Inflammatory macrophage treated with lipopolysaccharide for 4 hours (primary cell): ENCODE measurements at places on chromosomes 11 and 22.
A peak's percentile ranks its signal among the peaks of the same experiment; 100 is the strongest.

DNA sequence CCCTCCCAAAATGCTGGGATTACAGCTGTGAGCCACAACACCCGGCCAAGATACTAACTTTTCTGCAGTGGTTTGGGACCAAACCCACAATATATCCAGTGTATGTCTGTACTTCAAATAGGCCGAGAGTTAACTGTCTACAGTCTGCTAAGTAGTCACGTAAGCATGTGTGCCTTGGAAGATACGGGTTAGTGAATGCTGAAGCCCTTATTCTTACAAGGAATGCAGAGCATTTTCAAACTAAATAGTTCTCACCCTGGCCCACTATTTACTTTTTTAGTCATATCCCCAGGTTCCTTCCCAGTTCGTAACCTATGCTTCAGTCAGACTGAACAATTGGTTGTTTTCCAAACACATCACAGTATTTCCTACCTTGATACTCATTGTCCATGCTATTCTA is 176.0 kb downstream of the WNT11 start:
- DNase-seq, result no peak

GRCh38 chr22:37213941-37214730 is 1.9 kb upstream of the SSTR3 start:
- DNase-seq, result no peak

- peak; percentile 21 for DNase-seq
Observed at GRCh38 chr22:37734964-37735451, 38.2 kb downstream of the TRIOBP start.

DNA sequence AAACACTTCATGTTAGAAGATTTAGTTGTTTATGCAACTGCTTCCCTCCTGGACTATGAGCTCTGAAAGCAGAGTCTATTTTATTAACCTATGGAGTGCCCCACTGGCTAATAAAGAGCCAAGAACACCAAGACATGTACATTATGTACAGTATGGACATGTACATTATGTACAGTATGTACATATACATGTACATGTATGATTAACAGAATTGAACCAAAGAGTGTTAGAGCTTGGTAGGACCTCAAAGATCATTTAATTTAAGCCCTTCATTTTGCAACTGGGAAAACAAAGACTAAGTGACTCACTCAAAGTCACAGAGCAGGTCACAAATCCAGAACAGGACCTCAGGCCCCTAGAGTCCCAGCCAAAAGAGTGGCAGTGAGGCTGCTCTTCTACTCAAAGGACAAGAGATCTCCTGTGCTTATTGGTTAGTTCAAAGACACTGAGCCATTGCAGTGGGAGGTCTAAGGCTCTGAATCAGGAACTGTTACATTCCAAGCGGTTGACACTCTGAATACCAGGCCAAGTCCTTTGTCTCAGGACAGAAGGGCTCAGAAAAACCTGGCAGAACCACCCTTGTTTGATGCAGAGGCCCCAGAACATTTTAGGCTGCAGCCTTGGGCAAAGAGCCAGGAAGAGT is 103.8 kb downstream of the FAM168A start:
- no peak for DNase-seq

DNA sequence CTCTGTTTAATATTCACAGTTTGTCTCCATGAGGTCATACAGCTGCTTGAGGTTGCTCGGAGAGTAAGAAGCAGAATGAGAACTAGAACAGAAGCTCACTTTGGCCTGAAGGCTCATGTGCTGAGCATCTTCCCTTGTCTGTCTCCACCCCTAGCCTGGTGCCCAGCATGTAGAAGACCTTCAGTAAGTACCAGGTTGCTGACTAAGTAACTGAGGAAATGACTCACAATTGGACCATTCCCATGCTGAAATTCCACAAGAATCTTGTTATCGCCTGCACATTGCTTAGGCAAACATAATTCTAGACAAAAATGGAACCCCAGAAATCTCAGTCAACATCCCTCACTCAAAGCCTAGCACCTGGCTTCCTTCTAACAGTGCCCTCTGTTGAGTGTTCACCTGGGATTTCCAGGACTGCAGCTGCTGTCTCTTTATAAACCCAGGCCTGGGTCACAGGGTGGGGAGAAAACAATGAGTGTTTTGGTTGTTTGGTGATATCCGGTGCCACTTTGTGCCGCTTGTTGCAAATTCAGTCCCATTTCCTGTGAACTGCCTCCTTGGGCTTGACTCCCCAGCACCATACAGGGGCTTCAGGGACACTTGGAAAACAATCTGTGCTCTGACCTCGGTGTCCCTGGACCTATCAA is 406.8 kb downstream of the ETS1 start:
- DNase-seq, result no peak

DNA sequence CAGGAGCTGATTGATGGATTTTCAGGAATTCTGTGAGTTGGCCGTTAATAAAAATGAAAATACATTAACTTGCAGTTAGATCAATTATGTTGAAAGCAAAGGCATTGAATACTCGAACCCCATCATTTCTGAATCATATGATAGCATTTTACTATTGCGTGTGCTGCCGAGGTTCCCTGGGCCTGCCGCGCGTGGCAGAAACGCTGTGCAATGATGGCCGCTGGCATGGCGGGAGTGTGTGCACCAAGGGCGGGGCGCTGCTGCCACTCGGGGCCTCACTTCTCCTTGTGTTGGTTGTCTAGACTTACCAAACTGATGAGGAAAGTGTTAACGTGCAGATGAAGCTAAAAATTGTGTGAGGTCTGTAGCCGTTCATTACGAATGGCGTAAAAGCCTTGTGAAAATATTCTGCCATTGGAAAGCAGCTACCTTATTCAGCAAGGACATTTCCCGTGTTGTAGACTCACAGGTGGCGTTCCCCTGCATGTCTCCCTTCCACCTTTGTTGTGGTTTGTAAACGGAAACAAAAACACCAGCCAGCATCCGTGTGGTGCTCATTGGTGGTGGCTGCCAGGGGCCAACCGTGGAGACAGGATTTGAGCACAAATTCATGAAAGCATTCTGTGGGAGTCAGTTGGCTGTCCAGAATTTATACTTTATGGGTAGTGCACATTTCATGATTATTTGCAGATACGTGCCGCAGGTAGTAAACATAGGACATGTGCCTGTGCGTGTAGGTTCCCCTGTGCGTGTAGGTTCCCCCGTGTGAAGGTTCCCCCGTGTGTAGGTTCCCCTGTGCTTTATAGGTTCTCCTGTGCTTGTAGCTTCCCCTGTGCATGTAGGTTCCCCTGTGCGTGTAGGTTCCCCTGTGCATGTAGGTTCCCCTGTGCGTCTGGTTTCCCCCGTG is 5.9 kb upstream of the GRAMD4 start:
- peak; percentile 46 for DNase-seq

DNA sequence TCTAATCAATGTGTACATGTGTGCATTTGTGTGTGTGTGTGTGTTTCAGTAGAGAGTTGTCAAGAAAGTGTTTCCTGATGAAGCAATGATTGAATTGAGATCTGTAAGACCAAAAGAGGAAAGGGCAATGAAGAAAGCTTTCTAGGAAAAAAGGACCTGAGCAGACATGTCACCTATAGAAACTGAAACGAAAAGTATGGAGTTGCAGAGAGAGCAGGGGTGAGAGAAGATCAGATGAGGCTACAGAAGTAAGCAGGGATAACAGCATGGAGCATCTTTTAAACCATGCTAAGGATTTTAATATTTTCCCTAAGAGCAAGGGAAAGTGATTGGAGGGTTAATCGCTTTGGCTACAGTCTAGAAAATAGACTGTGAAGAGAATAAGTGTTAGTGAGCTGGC is 1459.4 kb upstream of the TENM4 start:
- peak; percentile 20 for DNase-seq

DNA sequence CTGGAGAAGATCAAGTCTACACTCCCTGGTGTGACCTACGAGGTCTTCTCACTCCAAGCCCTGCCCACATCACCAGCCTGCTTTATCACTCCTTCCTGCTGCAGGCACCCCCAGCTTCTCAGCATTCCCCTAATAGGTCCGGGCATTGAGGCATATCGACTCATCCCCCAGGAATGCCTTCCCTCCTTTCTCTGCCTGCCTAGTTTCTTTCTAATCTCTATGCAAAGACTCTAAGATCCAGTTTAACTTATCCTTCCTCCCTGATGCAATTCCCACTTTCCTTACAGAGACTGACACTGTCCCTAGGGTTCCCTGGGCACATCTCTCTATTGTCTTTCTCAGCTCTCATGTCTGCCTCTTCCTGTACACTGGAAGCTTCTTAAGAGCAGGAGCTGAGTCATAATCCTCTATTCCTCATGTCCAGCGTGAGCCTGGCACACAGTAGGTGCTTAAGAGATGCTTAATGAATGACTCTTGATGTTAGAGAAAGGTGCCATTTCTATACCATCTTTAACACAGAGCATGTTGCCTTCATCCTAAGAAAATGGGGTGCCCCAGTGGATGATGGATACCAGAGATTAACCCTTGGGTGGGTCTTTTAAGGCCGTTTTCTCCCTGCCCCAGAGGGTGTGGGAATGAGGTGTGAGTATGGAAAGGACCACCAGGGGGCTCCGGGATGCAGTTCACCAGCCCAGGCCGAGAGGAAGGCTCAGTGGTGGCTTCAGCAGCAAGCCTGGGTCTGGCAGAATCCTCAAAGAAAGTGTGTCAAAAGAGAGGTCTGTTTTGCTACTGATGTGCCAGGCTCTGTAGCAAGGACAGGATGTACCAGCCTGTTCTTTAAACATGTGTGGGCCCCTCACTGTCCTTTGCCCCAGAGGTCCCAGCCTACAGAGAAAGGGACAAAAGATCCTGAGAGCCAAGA is 34.7 kb downstream of the PARVA start:
- DNase-seq, result peak; percentile 2

DNA sequence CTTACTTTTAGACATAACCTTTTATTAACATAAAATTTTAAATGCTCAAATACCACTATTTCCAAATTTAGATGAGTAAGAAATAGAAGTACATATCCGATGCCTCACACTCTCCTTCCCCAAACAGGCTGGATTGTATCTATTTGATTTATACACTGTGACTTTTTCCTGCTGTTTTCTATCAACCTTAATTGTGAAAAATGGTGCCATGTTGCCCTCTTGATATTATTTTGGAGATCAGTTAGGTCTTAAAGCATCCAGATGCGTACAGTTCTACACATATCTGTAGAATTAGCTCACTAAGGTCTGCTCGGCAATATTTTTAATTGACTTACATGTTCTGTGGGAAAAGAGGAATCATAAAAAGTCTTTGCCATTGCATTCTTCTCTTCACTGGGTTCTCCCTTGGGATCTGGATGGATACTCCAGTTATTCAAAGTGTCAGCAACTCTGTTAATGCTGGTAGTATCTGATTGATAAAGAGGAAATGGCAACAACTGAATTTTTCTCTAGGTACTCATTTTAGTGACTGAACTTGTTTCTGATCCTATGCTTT is 27.2 kb downstream of the EIF3M start:
- no peak for DNase-seq

- DNase-seq, result no peak
Observed at GRCh38 chr11:19994672-19995071, 165.6 kb downstream of the DBX1 start.

DNA sequence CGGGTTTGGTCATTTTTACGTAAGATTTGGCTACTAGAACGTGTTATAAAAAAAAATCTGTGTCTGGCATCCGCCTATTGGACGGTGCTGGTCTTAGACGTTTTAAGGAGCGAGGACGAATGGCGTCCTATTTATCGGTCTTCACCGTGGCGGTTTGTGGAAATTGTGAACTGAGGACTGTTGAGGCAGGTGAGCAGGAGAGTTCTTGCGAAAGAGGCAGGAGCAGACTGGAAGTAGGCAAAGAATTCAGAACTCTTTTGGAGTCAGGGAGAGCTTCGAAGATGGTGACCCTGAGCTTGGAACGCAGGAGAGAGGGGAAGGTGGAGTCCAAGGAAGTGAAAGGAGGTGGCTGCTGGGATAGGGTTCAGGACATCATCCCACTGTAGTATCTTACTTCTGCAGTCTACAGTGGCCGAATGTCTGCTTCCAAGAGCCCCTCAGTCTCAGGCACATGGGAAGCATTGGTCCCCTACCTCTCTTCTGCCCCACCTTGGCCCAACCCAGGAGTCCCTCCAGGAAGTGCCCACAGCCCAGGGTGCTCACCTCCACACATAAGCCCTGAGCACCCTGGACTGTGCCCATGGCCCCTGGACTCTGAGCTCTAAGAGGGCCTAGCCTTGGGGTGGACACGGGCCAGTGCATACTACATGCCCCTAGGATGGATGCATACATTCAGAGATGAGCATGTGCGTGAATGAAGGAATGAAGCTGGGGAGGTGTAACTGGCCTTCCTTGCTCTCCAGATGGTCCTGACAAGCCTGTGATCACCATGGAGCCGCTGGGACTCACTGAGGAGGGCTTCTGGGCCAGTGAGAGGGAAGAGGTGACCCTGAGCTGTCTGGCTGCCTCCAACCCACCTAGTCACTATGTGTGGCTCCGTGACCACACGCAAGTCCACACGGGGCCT is 3.7 kb downstream of the VSIG10L2 start:
- DNase-seq, result no peak

GRCh38 chr11:18111005-18111404 is 5.1 kb upstream of the SAAL1 start:
- no peak for DNase-seq

GRCh38 chr11:45647786-45648185 is 17.6 kb downstream of the CHST1 start:
- DNase-seq, result no peak

DNA sequence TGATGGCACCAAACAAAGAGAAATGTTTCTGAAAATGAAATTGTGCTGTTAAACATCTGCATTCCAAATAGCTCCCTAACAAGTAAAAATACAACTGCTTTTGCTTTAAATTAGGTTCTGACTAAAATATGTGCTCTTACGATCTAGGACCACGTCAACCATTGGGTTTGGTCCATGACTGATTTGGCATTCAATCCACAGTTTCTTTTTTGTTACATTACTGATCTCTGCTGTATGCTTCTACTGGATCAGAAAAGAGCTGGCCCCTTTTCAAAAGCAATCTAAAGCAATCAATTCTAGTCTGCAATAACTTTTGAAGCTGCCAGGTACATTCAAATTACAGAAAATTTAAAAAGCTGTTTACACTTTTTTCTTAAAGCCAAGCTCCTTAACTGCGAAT is 1047.1 kb upstream of the CCDC90B start:
- DNase-seq, result no peak

- DNase-seq, result no peak
Observed at GRCh38 chr11:98772893-98773292, 247.9 kb upstream of the CNTN5 start.

DNA sequence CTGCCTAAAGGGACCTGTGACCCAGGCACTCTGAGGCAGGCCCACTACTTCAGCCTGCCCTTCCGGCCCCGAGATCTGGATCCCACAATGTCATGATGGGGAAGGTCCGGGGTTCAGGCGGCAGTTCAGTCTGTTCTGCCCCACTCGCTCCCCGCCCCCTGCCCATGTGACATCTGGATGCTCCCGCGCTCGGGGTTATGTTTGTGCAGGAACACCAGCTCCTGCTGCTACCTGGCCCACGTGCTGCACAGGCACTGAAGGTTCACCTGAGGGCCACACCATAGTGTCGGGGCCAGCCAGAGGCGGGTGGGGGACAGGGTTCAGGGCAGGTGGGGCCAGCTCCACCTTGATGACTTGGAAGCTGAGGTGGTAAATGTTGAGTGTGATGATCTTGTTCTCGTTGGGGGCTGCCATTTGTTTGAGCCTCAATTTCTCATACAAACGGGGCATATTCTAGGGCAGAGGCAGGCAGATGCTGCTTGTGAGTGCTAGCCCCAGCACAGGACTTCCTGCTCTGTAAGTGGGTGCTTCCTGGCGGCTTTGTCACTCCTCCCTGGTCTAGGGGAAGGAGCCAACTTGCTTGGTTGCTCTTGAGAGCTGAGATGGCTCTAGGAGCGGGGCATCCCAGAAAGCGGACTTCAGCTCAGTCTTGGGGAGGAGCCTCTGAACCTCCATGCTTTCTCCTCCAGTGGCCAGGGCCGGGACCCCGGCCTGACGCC is 4.4 kb upstream of the SIPA1 start:
- DNase-seq, result no peak
